ENCODE measurements at places on chromosomes 12 and 14.

DNA sequence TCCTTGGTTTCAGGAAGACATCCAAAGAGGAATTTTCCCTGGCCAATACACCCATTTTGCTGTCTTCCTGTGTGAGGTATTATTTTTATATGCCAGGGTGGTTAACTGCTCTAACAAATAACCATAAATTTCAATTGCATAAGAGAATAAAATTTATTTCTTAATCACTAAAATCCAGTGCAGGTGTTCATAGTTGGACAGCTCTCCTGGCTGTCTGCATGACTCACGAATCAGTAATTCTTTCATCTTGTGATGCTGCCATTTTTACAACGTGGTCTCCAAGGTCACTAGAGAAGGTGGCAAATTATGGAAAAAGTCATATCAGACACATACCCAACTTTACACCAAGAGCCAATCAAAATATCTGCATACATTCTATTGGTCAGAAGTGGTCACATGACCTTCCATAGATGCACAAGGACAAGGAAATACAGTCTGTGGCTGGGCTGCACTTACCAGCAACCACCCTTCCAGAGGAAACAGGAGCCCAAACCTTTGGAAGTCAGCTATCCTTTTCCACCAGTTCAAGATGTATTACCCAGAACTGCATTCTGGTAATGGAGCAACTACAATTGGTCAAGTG lies 193.5 kb upstream of the PLEKHG7 start:
- no peak for DNase-seq

- DNase-seq: peak; percentile 18
These were observed 29.2 kb downstream of the GNS start for GRCh38 chr12:64729909-64730587.

DNA sequence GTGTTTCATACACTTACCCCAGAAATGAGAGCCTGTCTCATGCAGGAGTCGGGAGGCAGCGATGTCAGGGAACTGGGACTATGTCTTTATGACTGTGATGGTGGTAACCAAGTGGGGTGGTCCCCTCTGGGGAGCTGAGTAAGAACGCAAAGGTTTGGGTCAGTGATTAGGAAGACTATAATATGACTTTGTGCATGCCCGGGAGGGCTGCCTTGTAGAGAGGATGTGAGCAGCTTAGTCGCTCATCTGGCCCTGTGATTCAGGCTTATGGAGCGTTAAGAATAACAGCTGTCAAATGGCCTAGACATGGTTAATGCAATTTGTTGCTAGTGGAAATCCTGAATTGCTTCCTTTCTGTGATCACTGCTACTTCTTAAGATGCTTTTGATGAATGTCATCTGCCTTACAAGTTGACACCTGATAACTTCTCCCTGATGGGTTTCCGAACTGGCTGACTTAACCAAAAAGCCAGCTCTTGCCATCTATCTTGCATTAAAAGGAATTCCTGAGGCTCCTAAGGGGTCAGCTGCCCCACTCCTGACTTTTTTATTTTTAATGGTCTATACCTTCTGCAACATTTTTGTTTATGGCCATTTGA lies 35.4 kb upstream of the AACS start:
- no peak for DNase-seq

- DNase-seq: peak; percentile 12
These were observed 123.3 kb downstream of the SLC38A6 start for GRCh38 chr14:61104358-61104757.

DNA sequence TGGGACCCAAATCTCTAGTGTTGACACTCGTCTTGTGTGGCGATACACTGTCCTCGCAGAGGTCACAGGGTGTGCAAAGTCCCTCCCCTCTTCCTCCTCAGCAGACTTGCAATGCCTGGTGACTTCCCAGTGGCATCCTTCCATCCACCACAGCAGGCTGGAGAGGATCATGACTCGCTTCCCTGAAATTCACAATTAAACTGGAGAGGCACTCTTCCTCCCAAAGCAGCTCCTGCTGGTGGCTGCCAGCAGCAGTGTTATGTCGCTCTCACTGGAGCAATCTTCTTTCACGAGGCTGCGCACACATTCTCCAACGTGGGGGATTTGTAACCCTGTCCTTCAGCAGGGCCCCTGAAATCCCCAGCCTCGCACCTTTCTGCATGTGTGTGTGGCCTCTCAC lies 145.2 kb upstream of the TMCC3 start:
- DNase-seq: no peak

- DNase-seq: no peak
These were observed 61.6 kb downstream of the GARIN6 start for GRCh38 chr12:99709116-99709515.

DNA sequence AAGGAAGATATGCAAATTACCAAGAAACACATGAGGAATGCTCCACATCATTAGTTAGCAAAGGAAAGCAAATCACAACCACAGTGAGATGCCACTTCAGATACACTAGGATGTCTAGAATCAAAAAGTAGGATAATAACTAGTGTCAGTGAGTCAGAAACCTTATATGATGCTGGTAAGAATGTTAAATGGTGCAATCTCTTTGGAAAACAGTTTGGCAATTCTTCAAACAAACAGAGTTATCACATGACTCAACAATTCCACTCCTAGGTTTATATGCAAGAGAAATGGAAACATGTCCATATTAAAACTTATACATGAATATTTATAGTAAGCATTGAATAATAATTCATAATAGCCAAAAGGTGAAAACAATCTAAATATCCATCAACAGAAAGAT lies 220.9 kb downstream of the FOXG1 start:
- no peak for DNase-seq

DNA sequence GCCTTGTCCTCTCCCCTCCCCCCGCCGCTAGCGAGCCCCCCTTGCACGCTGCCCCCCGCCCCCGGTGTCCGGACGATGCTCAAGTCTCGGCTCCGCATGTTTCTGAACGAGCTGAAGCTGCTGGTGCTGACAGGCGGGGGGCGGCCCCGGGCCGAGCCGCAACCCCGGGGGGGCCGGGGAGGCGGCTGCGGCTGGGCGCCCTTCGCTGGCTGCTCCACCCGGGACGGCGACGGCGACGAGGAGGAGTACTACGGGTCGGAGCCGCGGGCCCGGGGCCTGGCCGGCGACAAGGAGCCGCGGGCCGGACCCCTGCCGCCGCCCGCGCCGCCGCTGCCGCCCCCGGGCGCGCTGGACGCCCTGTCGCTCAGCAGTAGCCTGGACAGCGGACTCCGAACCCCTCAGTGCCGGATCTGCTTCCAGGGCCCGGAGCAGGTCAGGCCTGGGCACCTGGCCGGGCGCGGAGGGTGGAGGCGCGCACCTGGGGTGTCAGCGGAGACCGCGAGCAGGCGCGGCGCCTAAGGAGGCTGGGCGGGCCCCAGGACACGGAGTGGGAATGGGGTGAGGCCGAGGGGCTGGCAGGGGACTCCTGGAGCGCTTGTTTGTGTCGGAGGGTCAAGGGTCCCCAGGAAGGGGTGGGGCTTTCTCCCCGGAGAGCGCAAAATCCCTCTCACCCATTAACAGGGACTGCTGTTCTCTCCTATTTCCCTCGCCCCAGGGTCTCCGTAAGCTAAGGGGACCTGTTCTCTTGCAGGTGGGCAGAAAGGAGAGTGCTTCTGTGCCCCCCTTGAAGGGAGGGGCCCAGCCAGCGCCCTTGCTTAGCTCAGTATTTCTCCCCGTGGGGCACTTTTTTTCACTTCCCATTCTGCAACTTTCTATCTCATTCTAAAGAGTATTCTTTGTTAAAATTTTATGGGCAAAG lies 810 bp downstream of the MARCHF9 start:
- DNase-seq: no peak

- DNase-seq: peak; percentile 53
These were observed 53.4 kb downstream of the PLBD1 start for GRCh38 chr12:14514154-14514842.

- DNase-seq: peak; percentile 67
These were observed 58.6 kb downstream of the ZFP36L1 start for GRCh38 chr14:68734231-68734732.

- DNase-seq: no peak
These were observed 34.7 kb upstream of the CDKN3 start for GRCh38 chr14:54362089-54362504.

DNA sequence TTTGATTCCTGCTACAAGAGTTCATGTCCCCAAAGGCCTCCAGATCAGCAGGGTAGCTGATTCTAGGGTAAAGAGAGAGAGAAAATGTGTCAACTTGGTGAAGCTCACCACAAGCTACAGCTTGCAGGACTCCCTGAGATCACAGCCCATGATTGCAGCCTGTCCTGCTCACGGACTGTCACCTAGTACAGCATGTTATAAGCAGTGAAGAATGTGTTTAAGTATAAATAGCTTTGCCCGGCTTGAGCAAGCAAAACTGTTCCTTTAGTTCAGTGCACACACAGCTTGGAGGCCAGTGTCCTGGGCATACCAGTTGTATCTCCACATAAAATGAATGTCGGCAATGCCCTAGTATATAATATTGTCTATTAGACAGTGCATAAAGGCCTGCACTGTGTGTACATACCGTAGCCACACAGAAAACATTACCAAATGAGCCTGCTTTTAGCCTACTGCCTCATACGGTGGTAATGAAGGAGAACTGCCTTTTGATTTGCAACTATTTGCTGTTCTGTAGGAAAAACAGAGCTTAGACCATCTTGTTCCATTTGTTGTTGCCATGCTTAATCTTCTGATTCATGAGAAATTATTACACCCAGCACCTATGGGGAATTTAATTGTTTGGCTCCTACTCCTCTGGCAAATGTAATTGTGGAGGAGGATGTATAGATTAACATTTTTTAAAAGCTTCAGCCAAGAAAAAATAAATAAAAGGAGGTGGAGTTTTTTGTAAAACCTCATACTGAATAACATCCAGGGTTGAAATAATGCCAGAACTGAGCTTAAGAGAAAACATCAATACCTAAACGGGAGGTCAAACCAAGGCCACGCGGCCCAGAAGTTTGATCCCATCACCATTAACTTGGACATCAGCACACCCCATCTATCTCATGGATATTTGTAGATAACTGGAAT lies 108.1 kb upstream of the G2E3 start:
- no peak for DNase-seq

DNA sequence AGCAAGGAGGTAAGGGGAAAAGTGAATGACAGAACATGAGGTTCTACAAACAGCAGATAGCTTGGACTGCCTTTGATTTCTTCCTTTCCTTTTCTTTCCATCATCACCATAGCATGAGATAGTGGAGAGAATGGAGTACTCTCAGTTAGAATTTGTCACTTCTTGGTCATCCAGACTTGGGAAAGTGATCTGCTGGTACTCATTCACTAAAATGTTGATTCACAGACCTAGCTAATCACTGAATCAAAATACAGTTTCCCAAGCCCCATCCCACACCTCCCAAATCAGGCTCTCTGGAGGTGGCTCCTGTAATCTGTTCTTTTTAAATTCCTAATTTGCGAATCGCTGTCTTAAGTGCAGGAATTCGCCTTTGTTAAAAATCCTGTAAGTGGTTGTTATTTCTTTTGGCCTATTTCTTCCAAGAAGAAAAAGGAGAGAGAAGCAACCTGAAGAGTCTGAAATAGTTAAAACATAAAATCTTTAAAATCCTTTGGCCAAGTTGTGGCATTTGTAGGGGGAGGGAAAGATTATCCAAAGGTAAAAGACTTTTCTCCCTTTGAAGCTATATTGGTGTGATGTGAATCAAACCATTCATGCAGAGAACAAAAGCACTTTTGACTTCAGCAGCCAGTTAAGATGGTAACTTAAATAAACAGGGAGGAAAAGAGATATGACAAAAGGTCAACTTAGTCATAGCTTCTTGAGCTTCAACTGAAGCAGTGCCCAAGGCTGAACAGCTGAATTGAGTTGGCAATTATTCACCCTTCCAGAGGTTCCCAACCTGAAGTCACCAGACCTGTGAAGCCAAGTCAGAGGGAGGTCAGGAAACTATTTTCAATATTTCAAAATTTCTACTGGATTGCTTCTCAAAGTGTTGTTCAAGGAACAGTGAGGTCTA lies 255.1 kb upstream of the KRR1 start:
- DNase-seq: no peak

- DNase-seq: peak; percentile 87
These were observed 442.6 kb downstream of the DPF3 start for GRCh38 chr14:72451054-72451972.

DNA sequence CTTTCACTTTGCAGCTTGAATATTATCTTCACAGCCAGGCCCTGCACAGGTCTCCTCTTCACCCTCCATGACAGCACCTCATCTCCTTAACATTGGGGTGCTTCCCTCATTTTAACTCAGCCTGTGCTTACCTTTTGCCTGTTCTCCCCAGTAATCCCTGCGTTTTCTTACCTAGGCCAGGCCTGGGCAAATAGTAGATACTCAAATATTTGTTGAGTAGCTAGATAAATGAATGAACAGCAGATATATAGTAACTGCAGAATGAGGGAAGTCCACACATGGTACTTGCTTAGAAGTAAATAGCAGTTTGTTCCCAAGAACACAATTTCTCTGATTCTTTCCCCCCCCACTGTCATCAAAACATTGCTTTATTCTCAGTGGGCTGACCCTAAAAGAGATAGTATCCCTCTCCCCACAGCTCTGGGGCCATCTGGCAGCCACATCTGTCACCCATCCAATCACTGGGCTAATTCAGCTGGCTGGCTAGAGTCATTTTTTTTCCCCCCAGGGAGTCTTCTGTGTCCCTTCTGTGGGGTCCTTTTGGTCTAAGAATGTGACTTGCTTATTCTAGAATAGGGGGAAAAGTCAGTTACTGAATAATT lies 43.2 kb downstream of the APPL2 start:
- DNase-seq: no peak

- no peak for DNase-seq
These were observed 19.6 kb downstream of the SENP1 start for GRCh38 chr12:48086327-48086726.

DNA sequence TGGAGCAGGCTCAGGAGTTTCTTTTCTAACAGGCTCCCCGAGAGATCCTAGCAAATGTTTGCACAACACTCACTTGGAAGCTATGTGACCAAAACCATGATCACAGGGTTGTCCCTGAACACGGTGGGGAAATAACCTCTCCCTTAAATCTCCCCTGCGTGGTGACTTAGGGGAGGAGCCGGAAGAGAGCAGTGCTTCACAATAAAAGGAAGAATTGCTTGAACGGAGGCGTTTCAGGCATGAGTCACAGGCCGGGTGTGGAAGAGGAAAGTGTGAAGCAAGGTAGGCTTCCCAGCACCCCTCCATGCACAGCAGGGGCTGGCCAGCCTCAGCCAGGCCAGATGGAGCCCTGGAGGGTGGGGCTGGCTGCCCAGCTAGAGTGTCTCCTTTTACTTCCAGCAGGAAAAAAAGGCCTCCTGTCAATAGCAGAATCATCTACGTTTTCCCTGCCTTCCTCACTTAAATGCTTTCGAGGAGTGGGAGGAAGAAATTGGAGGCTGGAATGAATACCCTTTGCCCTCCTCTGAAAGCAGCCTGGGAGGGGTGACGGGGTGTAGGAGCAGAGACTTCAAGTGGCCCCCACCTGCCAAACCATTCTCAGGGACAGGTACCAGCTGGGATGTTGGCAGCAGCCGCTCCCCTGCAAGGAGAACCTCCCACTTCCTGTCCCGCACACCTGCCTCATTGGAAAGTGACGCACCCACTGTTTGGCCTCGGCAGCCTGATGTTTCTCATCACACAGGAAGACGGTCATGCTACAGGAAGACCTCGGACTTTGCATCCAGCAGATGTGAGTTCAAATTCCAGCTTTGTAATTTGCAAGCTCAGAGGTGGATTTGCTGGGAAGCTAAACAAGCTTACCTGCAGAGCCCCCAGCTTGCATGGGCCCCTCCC lies 30.1 kb upstream of the PPP2R5C start:
- peak; percentile 59 for DNase-seq
